Activated CD4-positive, alpha-beta T cell treated with anti-CD3 and anti-CD28 coated beads for 36 hours (primary cell): ENCODE measurements at places on chromosomes 3 and 15. TPM values are rescaled to one million over a fixed set of nuclear protein-coding genes. Genes with fewer than 3 reads are reported as not detected.

CEMIP gene
- total RNA-seq, result not detected

SAMMSON gene
- total RNA-seq, result not detected

TP63 gene
- total RNA-seq, result 0.46 TPM

RBPMS2 gene
- not detected for total RNA-seq

ANKRD63 gene
- not detected for total RNA-seq

ISL2 gene
- total RNA-seq, result not detected

MST1R gene
- total RNA-seq, result 1.2 TPM

PLSCR5 gene
- not detected for total RNA-seq

GOLGA8N gene
- 2.4 TPM for total RNA-seq

MPI gene
- total RNA-seq, result 93.3 TPM

SCG5 gene
- 1.2 TPM for total RNA-seq

CPEB1 gene
- total RNA-seq, result 0.18 TPM

TM4SF1 gene
- total RNA-seq, result not detected

SPSB4 gene
- total RNA-seq, result not detected

PLAAT1 gene
- total RNA-seq, result not detected

KIF9 gene
- total RNA-seq, result 2.7 TPM

NEDD4 gene
- total RNA-seq, result 22.4 TPM

KLF15 gene
- 0.53 TPM for total RNA-seq

OR5H14 gene
- total RNA-seq, result 0.02 TPM

KLHL40 gene
- total RNA-seq, result not detected

CFAP100 gene
- total RNA-seq, result not detected

CD80 gene
- total RNA-seq, result 1.2 TPM

CLRN1 gene
- total RNA-seq, result not detected

SCN5A gene
- 0.14 TPM for total RNA-seq

C3orf18 gene
- total RNA-seq, result 31.9 TPM

ZNF80 gene
- total RNA-seq, result 0.23 TPM

PLCB2 gene
- total RNA-seq, result 86.8 TPM
